T-cell (primary cell): ENCODE measurements at places on chromosomes 2 and 18.

DNA sequence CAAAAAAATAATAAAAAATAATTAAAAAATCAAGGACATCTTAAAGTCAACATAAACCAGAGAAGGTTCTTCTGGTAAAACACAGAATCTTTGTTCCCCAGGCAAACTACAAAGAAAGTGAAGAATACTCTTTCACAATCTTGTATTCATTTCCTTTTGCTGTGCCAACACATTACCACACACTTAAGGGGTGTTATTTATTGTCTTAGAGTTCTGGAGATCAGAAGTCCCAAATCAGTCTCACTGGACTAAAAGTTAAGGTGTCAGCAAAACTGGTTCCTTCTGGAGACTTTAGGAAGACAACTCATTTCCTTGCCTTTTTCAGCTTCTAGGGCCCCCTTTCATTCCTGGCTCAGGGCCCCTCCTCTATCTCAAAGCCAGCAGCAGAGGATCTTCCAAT, 12.2 kb upstream of the CAB39 start:
- no peak for DNase-seq

DNA sequence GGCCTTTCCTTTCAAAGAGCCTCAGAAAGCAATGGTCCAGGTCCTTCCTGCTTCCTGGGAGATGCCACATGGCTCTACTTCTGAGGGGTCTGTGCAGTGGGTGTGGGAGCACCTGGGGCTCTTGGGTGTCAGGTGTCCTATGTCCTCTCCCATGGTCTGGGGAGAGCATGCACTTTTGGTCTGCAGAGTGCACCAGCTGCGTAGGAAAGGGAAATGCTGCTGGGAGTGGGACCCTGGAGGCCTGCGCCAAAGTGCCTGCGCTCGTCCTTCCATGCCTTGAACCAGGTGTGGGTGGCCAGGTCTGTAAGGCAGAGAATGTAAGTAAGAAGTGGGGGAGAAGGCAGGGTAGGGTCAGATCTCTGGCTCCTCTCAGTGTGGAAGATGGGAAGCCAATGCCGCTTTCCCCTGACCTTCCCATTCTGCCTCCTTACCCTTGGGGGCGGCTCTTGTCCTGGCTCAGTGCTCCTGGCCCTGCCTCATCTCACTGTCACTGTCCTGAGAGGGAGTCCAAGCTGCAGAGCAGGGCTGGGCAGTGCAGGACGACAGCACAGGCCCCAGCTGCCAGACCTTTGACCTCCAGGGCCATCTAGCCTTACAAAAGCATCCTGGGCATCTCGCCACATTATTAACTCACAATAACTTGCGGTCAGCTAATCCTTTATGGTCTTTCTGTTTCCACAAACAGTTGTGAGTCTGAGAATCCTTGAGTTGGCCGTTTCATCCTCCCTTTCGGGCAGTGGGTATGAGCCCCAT, 6.6 kb upstream of the PROM2 start:
- no peak for DNase-seq

- no peak for DNase-seq
Measured at GRCh38 chr18:5772306-5773105, 122.8 kb downstream of the TMEM200C start.

DNA sequence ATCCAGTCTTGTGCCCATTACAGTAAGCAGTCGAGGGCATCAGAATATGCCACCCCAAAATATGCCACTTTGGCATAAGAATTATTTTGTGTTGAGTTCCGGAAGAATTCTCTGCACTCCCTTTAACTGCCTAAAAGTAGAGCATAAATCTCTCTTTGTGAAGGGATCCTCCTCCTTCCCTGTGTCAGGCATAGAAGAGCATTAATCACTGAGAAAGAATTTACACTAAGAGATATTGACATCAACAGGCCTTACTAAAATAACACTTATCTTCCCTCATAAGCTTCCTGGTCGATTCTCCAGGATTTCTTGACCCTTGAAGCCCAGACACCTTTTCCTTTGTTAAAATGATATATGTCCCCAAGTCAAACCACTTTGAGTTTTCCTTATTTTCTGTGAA, 27.6 kb upstream of the KYNU start:
- DNase-seq = no peak

DNA sequence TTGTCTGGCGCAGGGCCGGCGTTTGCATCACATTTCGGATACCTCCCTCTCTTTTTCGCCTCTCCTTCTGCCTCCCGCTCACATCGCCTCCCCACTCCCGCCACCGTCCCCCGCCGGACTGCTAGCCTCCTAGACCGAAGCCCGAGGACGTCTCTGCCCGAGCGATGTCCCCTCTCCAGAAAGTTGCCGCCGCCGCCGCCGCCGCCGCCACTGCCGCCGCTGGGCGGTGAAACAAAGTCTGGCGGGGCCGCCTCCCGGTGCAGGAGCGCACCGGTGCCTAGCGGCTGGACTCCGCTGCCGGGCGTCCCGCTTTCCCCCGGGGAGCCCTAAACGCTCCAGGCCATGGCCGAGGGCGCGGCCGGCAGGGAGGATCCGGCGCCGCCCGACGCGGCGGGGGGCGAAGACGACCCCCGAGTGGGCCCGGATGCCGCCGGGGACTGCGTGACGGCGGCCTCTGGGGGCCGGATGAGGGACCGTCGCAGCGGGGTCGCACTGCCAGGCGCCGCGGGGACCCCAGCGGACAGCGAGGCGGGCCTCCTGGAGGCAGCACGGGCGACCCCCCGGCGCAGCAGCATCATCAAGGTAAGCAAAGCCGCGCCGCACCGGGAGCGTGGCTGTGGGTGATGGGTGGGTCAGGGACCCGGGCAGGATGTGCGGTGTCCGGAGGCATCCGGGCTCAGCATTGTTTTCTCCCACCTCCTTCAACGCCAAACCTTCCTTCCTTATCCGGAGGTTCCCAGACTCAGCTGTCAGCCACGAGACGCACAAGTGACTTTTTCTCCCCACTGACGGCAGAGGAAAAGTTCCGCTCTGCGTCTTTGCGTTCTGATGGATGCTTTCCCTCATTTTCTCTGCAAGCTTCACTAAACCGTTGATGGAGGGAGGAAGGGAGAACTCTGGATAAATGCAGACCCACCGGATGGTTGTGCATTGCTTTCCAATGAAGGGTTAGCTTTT, 643 bp downstream of the PLCL1 start:
- peak; percentile 35 for DNase-seq

DNA sequence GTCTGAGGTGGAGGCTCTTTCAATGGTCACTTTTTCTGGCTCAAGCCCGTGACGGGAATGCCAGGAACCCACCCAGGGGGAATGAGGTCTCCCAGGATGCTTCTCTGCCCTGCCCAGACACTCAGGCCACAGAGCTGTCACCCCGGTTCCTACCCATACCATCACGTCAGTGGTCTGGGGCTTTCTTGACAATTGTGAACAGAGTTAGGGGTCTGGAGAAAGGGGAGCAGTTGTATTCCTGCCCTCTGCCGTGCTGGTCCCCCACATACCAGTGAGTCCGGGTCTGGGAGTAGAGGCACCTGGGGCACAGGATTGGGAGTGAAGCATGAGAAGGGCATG, 97.2 kb downstream of the B3GNT2 start:
- DNase-seq = no peak

- no peak for DNase-seq
Measured at GRCh38 chr2:207796585-207797350, 27.1 kb upstream of the FZD5 start.

GRCh38 chr2:140286377-140286776, 1506.2 kb upstream of the NXPH2 start:
- DNase-seq = no peak

GRCh38 chr18:57811477-57812125, 8.5 kb upstream of the ATP8B1 start:
- DNase-seq = no peak

GRCh38 chr2:197615016-197615652, 60.3 kb downstream of the RFTN2 start:
- no peak for DNase-seq

DNA sequence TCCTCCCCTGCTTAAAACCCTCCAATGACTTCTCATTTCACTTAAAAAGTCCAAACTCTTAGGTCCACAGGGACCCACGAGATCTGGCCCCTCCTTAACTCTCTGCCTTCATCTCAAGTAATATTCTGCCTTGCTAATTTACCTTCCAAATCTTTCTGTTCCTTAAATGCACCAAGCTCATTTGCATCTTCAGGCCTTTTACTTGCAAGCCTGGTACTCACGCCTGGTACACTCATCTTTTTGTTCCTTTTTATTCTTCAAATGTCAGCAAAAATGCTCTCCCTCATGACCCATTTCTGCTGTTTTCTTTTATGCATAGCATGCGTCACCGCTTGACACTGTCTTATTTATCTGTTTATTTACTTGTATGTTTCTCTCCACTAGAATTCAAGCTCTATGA, 2.7 kb upstream of the WIPF1 start:
- no peak for DNase-seq

DNA sequence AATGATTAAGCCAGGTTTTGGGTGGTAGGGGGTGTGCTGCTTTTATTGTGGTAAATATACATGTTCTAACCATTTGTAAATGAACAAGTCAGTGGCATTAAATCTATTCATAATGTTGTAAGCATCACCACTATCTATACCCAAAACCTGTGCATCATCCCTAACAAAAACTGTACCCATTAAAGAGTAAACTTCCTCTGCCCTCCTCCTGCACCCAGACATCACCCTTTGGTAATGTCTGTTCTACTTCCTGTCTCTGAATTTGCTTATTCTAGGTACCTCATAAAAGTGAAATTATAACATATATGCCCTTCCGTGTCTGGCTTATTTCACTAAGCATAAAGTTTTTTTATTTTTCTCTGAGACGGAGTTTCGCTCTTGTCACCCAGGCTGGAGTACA, 14.1 kb downstream of the RIF1 start:
- peak; percentile 16 for DNase-seq

GRCh38 chr18:59681521-59682004, 15.7 kb downstream of the CCBE1 start:
- no peak for DNase-seq

DNA sequence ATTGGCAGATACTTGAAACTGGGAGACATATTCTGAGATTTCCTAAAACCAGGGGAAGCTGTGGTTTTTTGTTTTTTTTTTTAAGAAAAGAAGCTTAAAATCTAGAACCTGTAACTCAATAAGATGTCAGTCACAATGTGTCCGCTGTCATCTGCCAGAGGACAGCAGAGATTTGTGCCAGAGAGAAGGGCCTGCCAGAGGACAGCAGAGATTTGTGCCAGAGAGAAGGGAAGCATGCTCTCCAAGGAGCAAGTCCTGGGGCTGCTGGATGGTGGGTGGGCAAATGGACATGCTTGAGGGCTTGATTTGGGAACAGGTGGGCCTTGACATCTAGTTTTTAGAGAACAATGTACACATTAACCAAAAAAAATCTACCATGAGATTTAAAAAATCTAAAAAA, 77.9 kb downstream of the CCDC93 start:
- DNase-seq = no peak

- no peak for DNase-seq
Measured at GRCh38 chr2:212428681-212429478, 109.7 kb downstream of the ERBB4 start.

DNA sequence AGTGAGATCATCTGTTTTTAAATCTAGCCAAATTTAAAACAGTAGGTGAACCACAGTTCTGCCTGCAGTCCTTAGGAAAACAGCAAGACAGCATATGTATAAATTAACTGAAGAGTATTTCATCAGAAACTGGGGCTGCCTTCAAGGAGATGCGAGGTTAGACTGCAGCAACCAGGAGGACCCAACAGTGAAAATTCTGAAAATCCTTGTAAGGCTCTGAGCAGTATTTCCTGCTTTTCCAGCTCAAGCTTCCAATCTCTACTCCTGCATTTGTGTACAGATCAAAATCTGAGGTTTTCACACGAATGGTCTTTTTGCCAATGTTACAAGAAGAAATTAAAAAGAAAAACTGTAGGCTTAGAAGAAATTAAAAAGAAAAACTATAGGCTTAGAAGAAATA, 43.7 kb downstream of the CERKL start:
- no peak for DNase-seq

DNA sequence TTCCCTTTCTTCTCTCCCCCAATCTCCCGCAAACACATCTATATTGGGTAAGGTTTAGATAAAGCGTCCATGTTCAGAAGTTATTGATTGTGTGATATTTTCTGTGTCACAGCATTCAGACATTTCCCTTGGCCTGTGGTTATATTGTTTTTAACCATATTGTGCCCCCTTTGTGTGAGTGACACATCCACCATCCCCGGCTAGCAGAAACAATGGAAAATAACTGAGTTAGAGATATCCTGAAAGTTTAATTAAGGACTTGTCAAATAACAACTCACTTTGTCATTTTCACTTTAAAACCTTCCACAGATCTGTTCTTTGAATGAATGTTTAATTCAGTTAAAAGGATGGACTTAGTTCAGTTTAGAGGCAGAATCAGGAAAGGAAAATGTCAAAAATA, 151.0 kb downstream of the KCNJ3 start:
- no peak for DNase-seq

GRCh38 chr2:144448389-144449027, 71.4 kb downstream of the ZEB2 start:
- no peak for DNase-seq

- no peak for DNase-seq
Measured at GRCh38 chr2:204321910-204322751, 223.1 kb upstream of the PARD3B start.

- DNase-seq = peak; percentile 35
Measured at GRCh38 chr18:32552421-32553030, 81.8 kb upstream of the GAREM1 start.

DNA sequence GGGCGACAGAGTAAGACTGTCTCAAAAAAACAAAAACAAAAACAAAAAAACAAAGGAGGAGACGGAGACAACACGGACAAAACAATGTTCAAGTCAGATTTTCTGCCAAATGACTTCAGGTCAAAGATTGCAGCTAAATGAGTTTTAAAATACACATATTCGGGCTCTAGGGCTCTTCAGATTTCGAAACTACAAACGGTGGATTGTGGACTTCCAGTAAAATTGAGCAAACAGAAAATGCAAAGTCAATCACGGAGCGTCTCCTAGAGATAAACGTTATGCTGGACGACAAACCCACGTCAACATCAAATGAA, 558 bp downstream of the MRPS5 start:
- no peak for DNase-seq

GRCh38 chr2:205835923-205836322, 153.6 kb downstream of the NRP2 start:
- no peak for DNase-seq

- DNase-seq = no peak
Measured at GRCh38 chr2:118443596-118443995, 355.3 kb downstream of the INSIG2 start.

DNA sequence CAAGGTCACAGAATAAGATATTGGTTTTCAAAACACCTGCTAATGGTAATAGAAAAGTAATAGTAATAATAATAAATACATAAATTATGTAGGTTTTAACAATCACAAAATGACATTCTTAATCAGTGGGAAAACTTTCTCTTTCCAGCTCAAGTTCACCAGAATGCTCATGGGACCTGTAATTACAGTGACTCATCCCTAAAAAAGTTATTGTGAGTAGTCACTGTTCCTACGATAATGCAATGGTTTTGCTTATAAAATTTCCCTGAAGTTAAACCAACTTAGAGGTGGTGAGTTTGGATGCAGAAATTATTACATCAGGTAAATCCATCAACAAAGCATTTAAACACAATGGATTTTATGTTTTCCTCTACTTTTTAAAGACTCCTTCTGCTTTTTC, 502.3 kb downstream of the PID1 start:
- DNase-seq = no peak

- DNase-seq = no peak
Measured at GRCh38 chr18:13629841-13630715, 96.3 kb downstream of the FAM210A start.
